ENCODE measurements at places on chromosomes 2 and 18.

DNA sequence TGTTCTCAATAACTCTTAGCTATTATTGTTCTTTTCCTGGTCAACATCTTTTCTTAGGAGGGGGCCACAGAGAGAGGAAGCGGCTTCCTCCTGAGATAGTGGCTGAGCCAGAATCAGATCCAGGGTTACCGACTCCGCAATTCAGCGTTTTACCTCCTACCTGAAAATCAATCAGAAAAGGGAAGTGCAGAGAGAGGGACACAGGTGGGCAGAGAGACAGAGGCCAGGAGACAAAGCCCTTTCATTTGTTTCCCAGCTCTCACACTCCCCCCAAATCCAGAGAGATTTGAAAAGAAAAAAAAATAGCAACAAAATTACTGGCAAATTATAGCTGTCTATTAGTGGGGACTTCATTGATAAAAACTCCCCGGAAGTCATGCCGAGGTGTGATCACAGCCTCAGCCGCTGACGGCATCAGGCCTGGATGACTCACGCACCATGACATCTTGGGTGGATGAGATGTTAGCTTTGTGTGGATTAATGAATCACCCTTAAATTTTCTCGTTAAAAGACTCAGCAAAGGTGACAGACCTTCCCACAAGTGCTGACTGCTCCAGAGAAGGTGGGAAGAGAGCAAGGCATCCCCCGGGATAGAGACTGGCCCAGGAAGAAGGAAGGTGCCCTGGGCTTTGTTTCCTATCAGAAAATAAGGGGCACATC lies 120.7 kb downstream of the LOXHD1 start:
- no peak for DNase-seq

DNA sequence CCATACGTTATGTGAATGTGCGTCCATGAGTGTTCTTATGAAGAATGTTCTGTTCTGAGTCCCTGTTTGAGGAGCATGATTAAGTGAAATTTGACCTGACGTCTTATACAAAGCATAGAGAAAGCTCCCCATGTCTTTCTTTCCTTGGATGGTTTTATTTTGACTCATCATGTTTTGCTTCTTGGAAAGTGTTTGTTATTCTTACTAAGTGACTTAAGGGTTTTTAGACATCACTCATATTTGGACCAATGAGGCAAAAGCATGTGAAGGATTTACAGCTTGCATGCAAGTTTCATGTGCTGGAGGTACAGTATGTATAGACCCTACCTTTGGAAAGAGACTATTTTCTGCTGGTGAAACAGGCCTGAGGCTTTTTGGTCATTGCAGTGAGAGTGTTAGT lies 33.5 kb upstream of the ZEB2 start:
- no peak for DNase-seq

DNA sequence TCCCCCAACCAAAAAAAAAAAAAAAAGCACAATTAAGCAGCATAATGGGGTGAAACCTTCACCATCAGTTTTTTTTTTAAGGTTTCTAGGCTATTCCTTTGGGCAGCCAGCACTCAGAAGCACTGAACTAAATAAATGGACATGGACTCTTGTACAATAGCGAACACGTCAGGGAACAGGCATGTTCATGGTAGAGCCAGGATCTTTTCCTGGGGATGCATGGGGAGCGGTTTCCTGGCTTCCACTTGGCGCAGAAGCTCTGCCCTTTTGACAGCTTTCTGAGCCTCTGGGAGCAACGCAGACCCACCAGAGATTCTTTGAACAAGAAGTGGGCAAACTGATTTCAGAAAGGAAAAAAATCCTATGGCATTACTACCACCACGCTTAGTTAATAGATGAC lies 35.0 kb downstream of the ALPK2 start:
- no peak for DNase-seq

- DNase-seq, result no peak
These were observed 114.9 kb downstream of the ALK start for GRCh38 chr2:29806461-29806860.

DNA sequence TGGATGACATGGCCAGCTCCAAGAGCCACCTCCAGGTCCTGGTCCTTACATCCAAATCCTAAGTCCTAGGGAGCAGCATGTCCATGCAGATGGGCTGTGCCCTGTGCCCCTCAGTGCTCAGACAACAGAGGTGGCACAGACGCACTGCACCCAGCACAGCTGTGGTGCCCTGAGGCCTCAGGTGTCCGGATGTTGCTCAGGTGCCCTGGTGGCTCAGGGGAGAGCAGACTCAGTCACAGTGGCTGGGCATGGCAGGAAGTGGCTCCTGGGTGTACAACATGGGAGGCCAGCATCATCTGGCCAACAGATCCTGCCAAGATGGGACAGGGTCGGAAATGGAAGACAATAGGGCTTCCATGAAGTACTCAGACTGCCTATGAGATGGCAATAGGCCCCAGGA lies 50.1 kb downstream of the TIMM21 start:
- DNase-seq, result no peak

- DNase-seq, result peak; percentile 61
These were observed 63.8 kb downstream of the SETBP1 start for GRCh38 chr18:44744161-44745121.

DNA sequence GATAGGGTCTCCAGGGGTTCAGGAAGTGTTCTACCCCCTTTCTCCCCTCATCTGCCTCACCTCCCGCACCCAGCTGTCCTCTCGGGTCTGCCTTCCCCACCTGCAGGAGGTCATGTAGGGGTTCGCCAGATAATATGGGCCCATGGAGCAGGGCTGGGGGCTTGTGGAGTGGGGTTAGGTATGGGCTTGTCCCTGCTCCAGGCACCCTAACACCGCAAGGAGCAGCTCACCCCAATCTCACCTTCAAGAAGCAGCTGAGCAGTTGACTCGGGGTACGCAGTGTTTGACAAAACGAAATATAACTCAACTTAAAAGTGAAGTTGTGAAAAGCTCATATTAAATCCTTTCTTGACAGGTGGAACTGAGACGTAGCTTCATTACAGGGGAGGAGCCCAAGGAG lies 99.6 kb downstream of the CTIF start:
- DNase-seq, result no peak

DNA sequence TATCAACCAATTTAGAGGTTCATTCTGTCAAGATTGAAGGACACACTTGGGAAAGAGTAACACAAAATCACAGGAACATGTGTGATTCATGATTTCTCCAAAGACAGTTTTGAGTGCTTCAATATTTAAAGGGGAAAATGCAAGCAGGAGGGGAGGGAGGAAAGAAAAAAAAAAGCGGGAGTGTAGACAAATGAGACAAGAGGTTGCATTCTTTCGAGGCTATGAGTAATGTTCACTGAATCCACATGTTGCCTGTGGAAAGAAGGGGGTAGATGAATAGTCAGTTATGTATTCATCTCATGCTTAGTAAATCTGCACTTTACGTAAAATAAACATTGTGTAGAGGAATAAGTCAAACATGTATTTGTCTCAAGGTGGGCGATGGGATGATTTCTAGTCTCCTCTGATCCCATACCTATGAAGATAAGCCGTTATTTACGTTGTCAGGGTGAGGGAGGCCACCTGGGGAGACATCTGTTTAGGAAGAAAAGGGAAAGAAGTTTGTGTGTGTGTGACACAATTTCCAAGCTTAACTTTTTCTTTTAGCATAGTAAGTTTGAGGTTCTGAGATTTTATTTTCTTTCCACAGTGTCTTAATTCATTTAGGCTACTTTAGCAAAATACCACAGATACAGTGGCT lies 211.0 kb upstream of the ZC3H15 start:
- no peak for DNase-seq

DNA sequence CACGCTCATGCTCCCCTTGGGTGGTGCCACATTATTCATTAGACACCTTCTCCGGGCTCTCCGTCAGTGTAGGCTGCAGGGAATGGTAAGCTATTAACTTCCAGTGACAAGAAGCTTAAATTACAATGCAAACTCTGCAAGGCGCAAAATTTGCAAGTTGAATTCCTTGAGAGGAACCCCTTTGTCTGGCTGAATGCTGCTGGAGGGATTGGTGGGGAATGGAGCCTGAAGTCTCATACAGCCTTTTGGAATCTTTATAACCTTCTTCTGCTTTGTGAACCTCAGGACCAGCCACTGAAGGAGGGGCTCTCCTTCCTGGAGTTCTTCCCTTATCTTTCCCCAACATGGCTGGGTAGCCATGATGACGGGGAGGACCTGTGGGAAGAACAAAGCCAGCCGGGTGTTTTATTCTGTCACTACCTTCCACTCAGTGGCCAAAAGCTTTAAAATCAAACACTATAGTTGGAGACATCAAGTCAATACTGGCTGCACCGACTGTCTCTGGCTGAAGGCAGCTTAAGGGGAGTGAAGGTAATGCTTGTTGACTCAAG lies 220.9 kb upstream of the EPHA4 start:
- peak; percentile 11 for DNase-seq

- DNase-seq, result no peak
These were observed 86.8 kb downstream of the ERBB4 start for GRCh38 chr2:212451786-212452231.

DNA sequence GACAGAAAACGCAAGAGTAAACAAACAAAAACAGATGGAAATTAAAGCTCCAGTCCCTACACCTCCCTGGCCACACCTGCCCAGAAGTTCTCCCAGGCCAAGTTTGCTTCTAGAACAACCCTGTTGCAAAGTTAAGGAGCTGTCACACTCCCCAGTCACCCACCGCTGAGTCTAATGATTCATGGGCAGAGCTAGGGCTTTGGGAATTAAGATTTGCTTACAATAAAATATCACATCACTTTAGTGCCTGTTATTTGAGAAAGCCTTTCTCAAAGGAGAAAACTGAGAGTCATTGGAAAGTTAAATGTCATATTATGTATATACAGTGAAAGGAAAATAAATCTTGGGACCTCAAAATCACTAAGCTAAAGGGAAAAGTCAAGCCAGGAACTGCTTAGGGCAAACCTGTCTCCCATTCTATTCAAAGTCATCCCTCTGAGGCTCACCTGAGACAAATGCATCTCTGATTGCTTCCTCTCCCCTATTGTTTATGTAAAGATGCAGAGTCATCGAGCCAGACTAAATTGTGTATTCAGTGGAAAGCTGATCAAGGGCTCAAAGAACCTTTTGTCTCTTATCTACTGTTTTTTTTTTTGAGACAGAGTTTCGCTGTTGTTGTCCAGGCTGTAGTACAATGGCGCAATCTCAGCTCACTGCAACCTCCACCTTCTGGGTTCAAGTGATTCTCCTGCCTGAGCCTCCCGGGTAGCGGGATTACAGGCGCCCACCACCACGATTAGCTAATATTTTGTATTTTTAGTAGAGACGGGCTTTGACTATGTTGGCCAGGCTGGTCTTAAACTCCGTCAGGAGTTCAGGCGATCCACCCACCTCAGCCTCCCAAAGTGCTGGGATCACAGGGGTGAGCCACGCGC lies 2.8 kb downstream of the CRYGB start:
- DNase-seq, result no peak

All from neural crest cell (in vitro differentiated cells).